ENCODE measurements at places on chromosomes 16 and 17.

DNA sequence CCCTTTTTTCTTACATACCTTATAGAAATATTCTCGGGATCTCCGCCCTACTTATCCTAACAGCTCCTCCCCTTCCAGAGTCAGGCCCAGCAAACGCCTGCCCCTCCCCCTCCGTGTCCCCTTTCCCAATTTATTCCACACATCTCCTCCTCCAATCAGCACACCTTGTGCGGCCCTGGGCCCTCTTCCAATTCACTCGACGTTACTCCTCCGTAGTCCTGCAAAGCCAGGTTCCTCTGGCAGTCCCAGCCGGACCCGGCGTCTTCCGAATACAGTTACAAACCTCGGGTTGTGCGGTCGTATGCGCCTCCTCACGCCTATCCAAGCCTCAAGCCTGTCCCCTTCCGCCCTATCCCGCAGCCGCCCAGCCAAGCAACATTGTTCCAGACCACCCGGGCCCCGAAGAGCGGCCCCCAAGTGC is 677 bp downstream of the CBX1 start:
- no peak for DNase-seq

- DNase-seq, result no peak
Observed at GRCh38 chr16:57123216-57123973, 31.0 kb downstream of the CPNE2 start.

GRCh38 chr17:45294506-45294905 is 22.3 kb downstream of the MAP3K14 start:
- no peak for DNase-seq

DNA sequence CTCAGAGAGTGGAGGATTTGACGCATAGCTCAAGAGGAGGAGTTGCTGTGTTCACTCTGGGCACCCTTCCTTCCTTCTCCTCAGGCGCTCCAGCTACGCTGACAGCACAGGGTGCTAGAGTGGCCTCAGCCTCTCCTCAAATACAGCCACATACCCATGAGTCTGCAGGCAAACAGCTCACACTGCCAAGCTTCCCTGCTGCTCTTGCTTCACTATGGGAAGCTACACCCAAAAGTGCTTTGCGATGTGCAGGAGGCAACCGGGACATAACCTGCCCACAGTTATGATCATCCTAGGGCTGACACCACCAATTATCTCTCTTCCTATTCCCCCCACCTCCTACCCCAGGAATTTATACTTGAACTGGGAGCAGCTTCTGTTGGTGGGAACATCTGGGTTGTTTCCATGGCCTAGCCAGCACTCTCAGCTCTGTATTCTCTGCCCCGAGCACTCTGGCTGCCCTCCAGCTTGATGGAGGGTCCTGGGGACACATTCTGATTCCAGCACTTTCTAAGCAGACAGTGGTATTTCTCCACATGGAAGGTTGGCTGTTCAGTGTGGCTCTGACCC is 40.3 kb upstream of the SREBF1 start:
- DNase-seq, result no peak

DNA sequence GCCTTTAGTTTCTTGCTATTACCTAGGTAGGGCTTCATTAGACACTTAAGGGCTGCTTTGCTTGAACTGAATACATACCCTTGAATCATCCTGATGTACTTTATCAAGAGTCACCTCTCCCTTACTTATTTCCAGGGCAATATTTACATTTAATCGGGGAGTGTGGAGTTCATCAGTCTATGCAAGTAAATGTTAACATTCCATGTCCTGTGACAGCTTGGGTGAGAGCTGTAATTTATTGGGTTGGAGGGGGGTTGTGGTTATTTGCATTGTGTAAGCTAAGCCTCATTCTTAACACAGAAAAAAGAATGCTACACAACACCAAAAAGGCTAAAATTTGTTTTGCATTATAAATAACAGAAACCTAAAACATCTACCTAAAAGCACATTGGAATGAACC is 16.7 kb downstream of the KCNJ16 start:
- DNase-seq, result no peak
